WTC11 (cell line): ENCODE measurements at places on chromosomes 12 and 14.

GRCh38 chr14:67735336-67736147 is 33.9 kb downstream of the RDH12 start:
- no peak for DNase-seq

GRCh38 chr12:106743270-106743988 is 31.1 kb upstream of the RIC8B start:
- DNase-seq = no peak

GRCh38 chr14:37034410-37035285 is 137.8 kb downstream of the SLC25A21 start:
- no peak for DNase-seq

DNA sequence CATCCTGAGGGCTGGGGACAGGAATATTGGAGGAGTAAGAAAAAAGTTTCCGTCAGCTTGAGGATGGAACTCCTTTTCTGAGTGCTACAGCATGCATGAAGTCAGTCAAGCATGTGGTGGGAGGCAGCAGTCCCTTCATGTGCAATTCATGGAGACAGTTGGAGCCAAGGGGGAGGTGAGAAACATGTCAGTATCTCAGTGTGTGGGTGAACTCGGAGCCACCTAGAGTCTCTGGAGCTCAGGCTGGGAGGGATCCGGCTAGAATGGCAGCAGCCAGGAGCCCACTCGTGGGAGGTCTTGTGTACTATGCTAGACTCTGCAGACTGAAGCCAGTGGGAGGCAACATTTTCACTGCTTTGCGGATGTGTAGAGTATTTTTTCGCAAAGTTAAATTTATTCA is 60.3 kb downstream of the AVPR1A start:
- no peak for DNase-seq

- no peak for DNase-seq
These were observed 59.1 kb upstream of the GNPNAT1 start for GRCh38 chr14:52850451-52850909.

GRCh38 chr14:88179716-88180115 is 143.4 kb downstream of the KCNK10 start:
- DNase-seq = no peak

DNA sequence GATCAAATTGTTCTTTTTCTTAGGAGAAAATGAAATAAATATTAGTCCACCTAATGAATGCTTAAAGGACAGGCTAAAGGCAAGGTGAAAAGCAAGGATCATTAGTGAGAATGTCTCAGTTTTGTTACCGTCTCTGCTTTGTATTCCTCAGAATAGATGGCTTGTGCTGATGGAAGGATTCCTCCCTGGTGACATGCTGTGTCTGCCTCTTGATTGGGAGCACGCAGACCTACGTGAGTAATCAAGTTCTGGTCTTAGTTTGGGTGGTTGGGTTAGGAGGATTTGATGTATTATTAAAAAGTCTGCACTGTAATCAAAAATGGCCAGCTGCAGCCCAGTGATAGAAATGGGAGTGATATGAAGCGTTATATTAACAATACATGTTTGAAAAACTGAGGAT is 78.8 kb upstream of the RTL1 start:
- no peak for DNase-seq

GRCh38 chr14:74364271-74364880 is 16.1 kb downstream of the VRTN start:
- no peak for DNase-seq

DNA sequence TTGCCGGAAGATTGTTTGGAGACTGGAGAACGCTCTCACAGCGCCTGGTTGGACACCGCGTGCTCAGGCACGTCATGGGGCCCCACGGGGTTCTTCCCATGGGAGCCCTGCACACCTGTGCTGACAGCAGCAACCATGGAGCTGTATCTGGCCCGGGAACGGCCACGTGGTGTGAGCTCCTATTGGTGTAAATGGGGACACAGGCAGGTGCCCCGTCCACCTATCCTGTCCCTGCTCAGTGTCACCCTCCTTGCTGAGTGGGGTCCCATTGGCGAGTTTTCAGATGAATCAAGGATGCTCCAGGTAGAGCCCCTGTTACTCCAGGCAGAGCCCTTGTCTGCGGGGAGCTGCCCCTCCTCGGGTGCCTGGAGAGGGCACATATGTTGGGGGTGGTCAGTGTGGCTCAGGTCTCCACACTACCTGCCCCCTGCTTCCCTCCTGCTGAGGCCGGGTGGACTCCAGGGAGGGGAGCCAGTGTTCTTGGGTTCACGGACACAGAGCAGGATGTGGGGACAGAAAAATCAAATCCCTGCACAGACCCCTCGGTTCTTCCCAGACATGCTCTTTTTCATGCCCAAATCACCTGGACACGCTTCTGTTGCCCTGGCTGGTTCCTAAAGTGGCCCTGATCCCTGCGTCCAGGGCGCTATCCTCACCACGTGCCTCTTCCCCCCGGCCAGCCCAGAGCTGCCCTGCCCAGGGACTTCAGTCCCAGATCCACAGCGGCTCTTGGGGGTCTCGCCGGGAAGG is 250.1 kb downstream of the ADGRD1 start:
- no peak for DNase-seq

- DNase-seq = no peak
These were observed 128.0 kb upstream of the EEA1 start for GRCh38 chr12:93056971-93057535.
